ENCODE measurements at places on chromosomes 1 and 21.

DNA sequence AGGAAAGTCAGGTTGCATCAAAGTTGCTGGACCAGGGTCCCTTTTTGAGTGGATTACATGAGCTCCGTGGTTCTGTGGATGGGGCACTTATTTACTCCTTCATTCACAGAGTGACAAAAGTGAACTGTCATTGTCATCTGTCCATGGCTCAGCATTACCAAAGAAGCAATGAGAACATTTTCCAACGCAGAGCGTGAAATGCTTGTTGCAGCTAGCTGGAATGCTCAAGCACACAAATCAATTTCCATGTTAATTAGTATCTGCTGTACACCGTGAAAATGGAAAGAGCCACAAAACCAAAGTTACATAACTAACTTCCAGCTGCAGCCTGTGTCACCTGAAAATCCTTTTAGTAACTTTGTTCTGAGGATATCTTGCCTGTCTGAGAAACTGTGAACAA is 78.9 kb downstream of the MT1HL1 start:
- no peak for DNase-seq

GRCh38 chr1:234907208-234907939 is 221.3 kb downstream of the TOMM20 start:
- DNase-seq = no peak

DNA sequence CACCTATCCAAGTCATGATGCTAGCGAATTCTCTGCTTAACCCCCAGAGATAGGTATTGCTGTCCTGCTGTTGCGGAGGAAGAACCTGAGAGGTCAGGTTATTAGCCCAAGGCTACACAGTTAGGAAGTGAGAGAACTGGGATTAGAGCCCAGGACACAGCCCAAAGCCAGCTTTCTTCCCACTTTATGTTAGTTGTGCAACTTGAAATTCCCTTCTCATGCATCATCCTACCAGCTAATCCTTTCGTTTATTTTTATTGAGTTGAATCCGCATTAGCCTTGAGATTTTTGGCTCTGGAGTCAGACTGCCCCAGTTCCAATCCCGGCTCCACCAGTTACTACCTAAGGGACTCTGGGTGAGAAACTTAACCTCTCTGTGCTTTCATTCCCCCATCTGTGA is 65.4 kb downstream of the PLEKHA6 start:
- no peak for DNase-seq

DNA sequence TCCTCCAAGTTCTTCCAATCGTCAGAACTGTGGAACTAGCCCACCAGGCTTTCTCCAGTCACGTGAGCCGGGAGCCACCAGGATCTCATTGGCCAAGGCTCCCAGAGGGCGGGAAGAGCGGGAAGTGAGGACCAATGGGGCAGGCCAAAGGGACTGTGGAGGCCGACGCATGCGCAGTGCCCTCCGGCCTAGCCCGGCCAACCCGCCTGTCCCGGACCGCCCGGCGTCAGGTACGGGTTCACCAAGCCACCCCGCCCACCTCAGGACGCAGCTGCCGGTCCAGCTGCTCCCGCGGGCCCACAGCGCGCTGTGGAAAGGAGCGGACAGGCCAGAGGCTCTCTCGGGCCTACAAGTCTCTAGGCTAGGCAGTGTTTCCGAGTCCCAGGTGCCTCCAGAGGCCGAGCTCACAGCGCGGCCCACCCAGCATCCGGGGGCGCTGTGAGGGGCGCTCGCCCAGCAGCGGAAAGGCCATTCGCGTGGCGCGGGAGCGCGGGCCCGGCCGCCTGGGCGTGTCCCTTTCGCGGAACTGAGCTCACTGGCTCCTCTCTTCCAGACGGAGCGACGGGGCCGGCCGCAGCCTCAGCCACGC is 10.9 kb downstream of the OR14I1 start:
- DNase-seq = no peak

DNA sequence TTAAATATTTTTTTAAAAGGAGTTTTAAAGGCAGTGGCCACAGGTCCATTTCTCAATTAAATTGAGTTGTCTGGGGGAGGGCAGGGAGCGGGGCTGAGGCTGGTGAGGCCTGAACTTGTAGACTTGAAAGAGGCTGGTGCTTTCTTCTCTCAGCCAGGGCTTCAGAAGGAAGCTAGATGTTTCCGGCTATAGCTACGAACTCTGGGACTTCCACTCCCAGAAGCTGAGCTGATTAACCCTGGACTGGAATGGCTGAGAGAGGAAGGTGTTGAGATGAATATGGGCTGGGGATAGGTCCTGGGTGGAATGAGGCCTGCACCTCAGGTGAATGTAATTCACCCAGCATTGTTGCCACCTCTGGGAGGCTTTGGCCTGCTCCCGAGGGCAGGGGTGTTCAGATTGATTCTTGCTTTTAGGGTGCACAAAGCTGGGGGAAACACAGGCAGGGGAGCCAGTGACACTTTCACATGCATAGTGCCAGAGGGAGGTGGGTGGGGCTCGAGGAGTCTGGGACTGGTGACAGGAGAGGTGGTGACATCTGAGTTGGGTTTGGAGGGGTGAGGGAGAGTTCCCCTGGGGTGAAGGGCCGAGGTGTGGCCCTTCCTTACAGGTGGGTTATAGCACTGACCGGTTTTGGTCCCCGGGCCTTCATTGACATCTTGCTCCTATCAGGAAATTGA is 18.2 kb downstream of the LDLRAP1 start:
- no peak for DNase-seq

DNA sequence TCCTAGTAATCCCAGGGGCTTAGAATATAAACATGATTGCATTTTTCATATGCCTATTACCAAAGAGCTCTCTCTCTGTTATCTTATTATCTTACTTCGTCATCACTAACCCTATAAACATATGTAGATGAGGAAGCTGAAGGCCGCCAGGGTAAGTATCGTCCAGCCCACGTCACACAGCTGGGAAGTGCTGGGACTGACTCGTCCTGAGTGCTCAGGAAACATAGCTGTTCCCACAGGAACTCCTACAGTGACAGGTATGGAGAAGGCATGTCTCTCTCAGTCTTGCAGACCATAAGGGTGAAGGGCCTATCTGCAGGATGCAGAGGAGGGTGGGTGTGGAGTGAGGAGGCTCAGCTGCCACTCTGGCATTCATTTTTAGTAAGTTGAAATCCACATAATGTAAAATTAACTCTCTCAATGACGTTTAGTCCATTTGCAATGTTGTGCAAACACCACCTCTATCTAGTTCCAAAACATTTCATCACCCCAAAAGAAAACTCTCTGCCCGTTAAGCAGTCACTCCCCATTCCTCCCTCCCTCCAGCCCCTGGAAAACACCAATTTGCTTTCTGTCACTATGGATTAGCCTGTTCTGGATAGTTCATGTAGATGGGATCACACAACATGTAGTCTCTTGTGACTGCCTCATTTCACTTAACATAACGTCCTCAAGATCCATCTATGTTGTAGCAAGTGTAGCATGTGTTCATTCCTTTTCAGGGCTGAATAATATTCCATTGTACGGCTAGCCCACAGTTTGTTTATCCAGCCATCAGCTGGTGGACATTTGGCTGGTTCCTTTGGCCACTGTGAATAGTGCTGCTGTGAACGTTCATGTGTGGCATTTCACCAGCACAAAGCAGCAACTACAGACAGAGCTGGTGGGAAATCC is 68.3 kb downstream of the TCP10L start:
- DNase-seq = no peak

GRCh38 chr1:112625696-112626095 is 6.1 kb downstream of the CAPZA1 start:
- DNase-seq = no peak

DNA sequence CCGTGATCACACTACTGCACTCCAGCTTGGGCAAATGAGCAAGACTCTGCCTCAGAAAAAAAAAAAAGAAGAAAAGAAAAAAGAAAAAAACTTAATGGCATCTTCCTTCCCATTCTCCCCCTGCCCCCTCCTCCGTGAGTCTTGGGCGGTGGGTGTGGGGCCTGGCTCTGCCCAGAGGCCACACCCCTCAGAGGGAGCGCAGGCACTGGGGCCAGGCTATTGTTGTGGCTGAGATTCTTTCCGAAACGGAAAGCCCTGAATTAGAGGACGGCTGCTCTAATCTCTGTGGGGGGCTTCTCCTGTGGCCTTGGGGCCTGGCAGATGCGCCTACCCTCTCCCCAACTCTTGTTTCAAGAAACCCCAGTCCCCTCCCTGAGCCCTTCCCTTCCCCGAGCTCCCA is 4.1 kb upstream of the FAM110D start:
- DNase-seq = no peak

- DNase-seq = no peak
These were observed 27.7 kb upstream of the PTGFRN start for GRCh38 chr1:116881879-116882520.

DNA sequence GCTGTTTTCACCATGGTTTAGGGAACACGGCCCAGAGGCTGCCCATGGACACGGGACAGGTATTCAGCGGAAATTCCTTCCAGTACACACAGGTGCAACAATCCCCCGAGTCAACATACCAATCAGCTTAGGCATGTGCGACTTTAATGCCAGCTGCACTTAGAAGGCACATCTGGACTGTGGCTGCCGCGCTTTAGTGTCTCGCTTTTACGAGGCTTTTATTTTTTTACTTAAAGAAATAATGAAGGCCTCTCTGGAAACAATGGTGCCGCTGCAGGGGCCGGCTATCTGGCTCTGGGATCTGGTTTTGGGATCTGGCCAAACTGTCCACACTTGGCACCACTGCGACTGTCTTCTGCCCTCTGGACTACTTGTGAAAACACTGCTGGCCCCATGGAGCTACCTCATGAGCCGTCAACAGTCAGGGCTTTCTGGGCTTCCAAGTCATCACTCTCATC is 55.5 kb downstream of the SLC66A1 start:
- DNase-seq = no peak

Measured in D721Med (cell line).